ENCODE measurements at places on chromosomes 5 and 9.

DNA sequence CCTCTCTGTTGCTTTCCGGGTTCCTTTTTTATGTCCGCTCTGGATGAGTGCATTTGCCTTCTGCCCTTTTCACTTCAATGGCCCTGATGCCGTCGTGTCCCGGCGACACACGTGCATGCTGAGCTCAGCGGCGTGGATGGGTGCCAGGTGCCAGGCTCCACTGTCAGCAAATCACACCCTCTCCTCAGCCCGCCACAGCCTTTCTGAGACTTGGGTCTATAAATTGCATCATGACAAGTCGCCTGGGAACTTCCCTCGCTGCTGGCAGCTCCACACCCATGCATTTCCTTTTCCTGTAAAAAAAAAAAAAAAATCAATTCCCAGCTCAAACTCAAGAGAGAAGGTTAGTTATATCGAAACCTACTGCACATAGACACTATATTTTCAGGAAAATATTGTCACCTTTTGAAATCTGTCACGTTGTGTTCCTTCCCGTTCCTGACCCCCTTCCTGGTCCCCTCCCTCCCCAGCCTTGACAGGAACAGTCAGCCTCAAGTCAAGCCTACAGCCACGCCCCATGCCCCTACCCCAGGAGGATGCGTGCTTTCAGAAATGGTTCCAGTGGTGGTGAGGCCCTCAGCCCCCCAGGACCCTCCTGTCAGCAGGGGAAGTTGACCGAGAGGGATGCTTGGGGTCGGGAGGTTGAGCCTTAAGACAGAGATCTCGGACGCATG lies 110.3 kb upstream of the PTCH1 start:
- DNase-seq, result no peak

GRCh38 chr9:94014066-94014654 lies 59.0 kb upstream of the BARX1 start:
- no peak for DNase-seq

DNA sequence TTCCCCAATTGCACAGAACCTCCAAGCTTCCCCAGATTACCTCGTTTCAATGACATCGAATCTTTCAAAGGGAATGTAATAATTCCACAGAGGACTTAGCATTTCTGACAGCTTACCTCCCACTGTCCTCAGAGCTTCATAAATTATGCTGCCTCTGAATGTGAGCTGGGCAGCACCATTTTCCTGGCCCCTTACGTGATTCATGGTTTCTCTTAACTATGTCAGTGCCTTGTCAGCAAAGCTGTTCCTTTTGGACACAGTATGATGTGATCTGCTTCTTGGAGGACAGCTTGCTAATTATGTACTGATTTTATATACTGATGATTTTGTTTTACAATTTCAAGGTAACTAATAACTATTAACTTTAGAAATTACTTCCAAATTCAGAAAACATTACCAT lies 27.7 kb upstream of the SSBP2 start:
- peak; percentile 47 for DNase-seq

- no peak for DNase-seq
Observed at GRCh38 chr5:65611524-65611923, 12.6 kb downstream of the TRIM23 start.

GRCh38 chr5:149213264-149213880 lies 58.3 kb upstream of the AFAP1L1 start:
- DNase-seq, result no peak

DNA sequence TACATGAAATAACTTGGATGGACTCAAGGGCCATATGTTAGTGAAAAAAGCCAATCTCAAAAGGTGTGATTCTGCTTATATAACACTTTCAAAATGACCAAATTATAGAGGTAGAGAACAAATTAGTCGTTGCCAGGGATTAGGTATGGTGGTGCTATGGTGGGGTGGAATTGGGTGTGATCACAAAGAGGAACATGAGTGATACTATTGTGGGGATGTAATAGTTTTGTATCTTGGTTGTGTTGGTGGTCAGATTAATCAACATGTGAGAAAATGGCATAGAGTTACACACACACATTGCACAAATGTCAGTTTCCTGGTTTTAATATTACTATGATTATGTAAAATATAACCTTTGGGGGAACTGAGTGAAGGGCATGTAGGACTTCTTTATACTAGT lies 31.9 kb downstream of the CAMK4 start:
- DNase-seq, result no peak

DNA sequence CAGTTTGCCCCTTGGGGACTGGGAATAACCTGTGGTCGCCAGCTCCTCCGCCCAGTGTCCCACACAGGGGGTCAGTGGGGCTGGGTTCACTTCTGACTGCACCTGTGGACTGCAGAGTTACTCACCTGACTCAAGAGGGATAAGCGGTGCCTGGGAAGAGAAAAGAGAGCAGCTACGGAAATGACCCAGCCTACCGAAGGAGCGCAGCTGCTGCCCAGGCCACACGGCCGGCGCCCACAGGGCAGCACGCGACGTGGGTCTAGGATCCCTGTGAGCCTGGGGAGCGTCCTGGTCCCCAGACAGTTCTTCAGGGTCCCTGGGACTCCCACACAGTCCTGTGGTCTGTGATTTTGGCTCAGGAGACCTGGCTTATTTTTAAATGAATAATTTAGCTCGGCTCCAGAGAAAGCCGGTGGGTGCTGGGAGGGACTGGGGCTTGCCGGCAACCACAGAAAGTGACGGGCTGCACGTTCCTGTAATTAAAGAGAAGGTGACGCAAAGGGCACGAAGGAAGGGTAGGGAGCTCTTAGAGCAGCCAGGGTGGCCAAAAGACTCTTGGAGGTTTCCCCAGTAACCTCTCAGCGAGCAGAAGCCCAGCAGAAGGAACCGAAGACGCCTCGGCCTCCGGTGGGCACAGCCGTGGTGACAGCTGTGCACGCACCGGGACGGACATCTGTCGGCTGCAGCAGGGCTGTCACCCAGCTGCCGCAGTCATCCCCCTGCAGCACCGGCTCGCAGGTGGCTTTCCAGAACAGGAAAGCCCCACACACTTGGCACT lies 97.5 kb upstream of the FCN2 start:
- DNase-seq, result no peak

DNA sequence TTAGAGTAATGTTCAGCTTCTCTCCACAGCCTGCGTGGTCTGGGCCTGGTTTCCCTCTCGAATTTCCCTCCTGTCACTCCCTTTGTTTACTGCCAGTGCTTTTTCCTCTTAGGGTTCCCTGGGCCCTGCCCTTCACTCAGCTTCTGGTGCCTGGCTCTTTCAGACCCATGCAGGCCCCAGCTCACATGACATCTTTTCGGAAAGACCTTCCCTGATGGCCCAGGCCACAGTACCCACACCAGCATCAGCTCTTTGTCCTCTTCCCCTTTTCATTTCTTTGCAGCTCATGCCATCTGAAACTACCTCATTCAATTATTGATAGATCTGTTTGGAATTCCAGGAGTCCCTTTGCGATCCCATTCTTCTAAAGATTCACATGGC lies 68.1 kb upstream of the ABL1 start:
- no peak for DNase-seq

GRCh38 chr9:71308454-71308853 lies 187.0 kb upstream of the TRPM3 start:
- DNase-seq, result no peak

DNA sequence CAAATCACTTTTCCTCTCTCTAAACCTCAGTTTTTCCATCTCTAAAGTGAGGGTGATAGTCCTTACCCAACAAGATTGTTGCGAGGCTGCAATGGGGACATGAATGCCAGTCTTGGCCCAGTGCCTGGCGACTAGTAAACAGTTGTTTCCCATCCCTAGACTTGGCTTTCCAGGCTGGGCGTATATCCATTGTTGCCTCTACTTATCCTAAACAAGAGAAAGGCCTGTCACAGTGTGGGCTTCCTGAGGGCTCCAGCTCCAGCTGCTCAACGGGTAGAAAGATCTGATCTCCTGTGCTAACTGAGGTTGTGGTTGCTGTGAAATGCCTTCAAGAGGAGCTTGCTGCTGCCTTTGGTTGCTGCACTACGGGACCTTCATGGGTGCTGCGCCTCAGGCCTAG lies 142.0 kb downstream of the NSG2 start:
- no peak for DNase-seq

- no peak for DNase-seq
Observed at GRCh38 chr5:3531320-3531986, 64.2 kb upstream of the IRX1 start.

DNA sequence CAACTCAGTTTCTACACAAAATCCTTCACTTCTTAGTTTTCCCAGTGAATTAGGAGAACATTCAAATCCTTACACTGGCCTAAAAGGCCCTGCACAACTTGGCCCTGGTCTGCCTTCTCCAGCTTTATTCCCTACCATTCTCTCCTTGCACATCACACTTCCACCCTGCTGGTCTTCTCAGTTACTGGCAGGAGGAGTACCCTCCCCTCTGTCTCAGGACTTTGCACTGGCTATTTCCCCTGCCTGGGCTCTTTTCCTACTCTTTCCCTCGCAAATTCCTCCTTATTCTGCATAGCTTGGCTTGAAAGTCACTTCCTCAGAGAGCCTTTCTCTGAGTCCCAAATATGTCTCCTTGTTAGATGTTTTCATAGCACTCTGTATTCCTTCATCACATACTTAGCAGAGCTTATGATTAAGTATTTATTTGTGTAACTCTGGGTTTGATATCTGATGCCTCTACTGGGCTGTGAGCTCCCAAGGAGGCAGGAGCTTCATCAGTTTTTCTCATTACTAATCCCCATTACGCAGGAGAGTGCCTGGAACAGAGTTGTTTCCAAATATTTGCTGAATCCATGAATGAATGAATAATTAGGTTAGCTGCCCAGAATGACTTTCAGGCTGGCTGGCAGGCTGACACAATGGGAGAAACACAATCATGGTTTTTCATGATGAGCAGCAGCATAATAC lies 159.8 kb upstream of the KLF9 start:
- DNase-seq, result no peak
